ENCODE measurements at places on chromosomes 2 and 18. TPM values are rescaled to one million over a fixed set of nuclear protein-coding genes. Genes with fewer than 3 reads are reported as not detected.

Gene PLEK
- total RNA-seq: 10.3 TPM

DNA sequence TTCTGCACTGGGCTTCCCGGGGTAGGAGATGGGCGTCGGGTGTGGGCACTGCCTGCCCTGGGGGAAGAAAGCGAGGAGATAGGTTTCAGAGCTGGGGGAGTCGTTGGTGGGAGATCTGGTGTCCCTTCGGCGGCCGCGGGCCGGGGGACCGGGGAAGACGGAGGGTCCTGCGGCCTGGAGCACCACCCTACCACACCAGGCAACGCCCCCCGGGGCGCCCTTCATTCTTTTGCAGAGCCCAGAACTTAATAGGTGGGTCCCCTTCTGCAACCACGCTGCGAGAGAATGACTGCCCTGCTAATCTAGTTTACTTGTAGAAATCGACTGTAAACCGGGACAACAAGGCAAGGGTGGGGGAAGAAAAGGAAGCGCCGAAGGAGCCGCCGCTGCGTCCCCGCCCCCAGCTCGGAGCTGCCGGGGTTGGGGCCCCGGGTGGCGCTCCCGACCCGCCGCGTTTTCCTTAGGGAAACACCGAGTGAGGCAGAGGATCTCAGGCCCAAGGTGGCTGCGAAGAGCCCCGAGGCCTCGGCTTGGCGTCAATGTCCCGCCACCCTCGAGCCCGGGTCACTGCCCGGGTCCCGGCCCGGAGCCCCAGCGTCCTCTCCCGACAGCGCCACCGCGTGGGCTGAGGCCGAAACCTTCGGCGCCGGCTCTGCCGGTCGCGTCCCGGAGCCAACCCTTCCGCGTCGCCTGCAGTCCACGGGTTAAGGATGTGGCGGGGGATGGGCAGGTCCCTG lies 5.4 kb upstream of the SATB2 start:
- peak; percentile 45 for DNase-seq

DNA sequence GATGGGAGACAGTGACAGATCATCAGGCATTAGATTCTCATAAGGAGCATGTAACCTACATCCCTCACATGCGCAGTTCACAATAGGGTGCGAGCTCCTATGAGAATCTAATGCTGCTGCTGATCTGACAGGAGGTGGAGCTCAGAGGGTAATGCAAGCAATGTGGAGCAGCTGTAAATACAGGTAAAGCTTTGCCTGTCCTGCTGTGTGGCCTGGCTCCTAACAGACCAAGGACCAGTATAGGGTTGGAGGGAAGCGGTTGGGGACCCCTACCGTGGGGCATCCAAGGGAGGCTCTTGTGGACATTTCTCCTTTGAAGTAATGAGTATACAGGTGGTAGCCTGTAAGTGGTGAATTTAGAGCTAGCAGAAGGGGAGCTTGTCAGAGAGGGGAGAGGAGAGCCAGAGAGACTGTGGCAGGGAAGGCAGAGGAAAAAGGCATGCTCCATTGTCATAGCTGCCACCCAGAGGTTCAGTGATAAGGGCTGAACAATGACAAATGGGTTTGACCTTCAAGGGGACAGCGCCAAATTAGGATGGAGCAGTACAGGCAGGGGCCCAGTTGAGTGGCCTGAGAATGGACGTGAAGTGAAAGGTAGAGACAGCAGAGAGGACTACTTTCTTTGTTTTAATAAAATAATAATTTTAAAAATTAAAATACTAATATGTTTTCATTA lies 15.2 kb upstream of the TMBIM1 start:
- DNase-seq: no peak

DNA sequence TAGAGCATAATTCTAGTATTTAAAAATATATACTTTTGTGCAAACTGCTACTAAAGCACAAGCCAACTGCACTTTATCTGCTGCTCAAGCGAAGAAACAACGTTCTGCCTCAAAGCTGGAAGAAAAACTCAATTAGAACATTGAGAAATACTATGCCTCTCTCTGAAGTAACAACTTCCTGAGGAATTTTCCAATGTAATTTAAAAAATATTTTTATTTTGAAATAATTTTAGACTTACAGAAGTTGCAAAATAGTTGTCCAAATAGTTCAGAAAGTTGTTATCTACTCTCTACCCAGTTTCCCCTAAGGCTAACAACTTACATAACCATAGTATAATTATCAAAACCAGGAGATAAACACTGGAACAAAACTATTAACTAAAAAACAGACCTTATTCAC lies 12.3 kb upstream of the POLI start:
- DNase-seq: no peak

DNA sequence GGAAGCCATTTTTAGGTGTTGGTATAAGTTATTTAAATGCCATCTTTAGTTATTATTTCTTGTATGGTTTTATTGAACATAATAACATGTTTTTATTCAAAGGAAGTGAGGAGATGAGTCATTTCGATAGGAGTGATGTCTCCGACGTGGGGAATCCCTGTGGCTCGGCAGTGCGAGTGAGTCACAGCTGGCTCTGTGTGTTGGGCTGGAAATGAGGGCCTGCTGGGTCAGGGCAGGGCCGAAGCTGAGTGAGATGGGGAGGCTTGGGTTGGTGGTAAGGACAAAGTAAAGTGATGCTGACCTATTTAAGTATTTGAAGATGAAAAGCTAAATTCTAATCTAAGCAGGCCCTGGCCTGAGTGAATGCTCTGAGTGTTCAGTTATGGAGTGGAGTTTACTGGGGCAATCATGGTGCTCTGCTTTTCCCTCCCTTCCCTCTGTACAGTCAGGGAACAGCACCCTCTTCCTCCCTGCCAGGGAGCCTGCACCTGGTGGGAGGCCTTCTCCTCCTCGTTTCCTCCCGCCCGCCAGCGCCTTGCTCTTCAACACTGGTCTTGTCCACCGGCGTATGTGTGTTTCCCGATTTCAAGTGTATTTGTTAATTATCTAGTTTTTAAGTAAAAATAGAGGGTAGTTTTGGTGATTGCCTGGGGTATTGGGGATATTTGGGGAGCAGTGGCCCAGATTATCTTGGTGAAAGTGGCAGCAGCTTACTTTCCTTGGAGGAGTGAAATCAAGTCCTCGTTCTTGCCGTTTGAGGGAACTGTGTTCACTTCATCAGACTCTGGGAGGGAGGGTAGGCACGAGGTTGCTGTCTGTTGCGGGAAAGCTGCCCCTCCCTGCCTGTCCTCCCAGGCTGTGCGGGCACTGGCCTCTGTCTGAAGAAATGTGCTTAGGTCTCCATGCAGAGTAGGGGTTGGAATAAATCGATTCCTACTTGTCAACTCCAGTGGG lies 157.0 kb downstream of the LDLRAD4 start:
- peak; percentile 82 for DNase-seq

DNA sequence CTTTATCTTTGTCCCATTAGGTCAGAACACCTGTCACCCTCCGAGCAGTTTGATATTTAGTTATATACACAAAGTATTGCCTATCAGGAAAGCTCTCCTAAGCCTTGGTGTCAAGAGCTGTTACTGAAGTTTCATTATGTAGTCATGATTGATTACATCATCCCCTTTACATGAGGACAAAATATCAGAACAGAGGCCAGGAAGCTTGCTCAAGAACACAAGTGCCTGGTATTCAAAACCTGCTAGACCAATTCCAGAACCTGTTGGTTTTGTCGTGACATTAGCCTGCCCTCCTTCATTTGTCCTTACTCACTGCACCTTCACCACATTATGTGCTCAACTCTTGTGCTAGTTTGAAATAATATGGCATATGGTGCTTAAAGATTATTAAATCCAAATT lies 377.1 kb downstream of the CDH19 start:
- DNase-seq: no peak

GRCh38 chr2:125041846-125042245 lies 1016.8 kb downstream of the CNTNAP5 start:
- no peak for DNase-seq

- DNase-seq: no peak
These were observed 201.4 kb upstream of the EPAS1 start for GRCh38 chr2:46095830-46096229.
